ENCODE measurements at places on chromosomes 1 and 21.

DNA sequence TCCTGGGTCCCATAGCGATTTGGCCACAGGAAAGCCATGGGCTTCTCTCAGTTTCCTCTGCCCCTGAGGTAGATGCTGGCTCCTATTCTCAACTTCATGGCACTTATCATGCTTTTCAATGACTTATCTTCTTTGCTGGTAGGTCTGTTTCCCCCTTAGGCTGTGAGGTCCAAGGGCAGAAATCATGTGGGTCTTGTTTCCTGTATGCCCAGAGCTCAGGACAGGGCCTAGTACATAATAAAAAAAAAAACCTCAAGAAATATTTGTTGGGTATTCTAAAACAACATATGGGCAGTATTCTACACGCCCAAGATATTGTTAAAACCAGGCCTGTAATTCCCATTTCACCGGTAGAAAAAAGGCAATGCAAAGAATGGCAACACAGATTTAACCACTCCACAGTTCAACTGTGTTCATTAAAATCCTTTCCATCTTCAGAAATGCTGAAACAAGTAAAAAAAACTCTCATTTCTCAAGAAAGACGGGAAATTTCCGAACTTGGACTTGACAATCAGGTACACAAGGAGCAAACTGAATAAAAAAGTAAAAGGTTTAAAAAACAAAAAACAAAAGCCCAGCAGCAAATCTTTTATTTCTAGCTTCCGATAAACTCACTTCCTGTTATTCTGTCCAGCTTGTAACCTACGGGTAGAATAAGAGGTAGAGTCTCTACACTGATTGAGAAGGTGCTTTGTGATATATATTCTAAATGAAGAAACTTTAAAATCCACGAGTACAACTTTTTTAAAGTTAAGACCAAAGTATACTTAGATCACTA, 6.3 kb upstream of the TDRD10 start:
- DNase-seq = no peak

DNA sequence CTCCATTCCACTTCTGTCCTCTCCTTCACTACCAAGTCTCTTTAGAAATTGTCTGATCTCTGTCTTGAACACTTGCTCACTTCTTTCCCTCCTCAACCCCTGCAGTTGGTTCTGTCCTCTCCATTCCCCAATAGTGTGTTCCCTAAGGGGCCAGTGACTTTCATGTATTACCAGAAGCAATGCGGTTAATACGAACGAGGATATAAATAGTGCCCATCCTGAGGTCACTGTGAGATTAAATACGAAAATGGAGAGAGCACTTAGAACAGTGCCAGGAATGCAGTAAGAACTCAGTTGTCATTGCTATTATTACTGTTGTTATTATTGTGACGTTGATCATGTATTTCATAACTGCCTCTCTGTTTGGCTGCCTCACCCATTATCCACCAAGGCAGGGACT, 53.0 kb upstream of the ARTN start:
- DNase-seq = no peak

DNA sequence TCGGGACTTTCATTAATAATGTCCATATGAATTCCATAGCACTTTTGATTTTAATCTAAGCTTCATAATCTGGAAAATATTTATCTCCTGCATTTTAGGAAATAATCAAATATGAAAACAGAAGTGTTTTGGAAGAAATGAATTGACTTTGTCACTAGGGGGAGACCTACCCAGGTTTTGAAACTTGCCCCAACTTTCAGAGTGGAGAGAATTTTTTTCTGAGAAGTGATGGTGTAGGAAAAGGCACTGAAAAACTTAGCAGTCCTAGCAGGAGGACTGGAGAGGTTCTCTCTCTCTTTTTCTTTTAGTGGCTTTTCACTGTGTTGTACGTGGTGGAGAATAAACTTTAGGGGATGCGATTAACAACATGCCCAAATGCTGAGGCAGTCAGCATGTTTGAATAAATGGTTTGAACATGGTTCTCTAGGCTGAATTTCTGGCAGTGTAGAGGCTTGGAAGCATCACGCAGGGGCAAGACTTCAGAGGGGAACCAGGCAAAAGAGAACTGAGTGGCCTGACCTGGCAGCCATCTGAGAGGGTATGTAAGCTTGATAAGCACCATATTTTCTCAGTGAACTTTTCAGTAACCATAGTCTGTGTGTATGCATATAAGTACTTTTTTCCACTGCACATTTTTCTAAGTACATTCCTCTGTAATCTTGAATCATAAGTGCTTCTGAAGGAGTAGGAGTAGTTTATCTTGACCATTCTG, 68.3 kb upstream of the NEK7 start:
- DNase-seq = no peak

DNA sequence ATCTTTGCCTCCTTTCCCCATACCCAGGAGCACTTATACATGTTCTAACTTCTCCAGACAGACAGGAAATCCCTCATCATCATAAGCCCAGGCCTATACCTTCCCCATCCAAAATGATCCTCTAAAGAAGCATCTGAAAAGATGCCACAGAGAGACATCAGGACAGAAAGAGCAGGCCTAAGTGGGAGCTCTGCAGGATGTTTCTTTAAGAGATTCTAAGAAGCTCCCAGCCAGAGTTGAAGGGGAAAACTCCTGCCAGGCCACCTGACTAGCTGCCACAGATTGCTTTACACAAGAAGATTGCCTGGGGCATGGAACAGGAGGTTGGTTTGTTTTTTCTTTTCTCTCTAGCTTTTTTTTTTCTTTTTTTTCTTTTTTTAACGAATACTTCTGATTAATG, 275.8 kb downstream of the VAV3 start:
- DNase-seq = no peak

DNA sequence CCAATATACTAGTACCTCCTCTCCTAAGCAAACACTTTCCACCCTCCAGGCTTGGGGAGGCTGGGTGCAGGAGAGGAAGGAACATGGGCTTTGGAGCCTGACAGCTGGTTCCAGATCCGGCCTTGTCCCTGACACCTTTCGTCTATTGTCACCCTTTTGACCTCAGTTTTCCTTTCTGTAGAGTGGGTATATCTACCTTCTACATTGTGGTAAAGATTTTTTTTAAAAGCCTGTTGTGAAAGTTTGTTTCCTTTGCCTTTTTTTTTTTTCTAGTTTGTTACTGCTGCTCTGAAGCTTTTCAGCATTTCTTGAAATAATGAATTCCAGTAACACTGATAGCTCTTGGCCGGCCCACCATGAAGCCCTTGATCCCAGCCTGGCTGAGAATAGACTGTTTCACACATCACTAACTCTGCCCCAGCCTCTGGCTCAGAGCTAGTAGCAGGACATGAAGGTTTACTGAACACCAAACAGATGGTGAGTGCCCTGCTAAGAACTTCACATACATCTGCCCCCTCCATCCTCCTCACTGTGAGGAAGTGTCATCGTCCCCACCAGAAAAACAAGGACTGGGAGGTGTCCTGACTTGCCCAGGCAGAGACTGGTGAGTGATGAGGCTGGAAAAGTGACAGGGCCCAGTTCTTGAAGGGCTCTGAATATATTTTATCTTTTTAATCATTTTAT, 33.0 kb upstream of the ID3 start:
- no peak for DNase-seq

DNA sequence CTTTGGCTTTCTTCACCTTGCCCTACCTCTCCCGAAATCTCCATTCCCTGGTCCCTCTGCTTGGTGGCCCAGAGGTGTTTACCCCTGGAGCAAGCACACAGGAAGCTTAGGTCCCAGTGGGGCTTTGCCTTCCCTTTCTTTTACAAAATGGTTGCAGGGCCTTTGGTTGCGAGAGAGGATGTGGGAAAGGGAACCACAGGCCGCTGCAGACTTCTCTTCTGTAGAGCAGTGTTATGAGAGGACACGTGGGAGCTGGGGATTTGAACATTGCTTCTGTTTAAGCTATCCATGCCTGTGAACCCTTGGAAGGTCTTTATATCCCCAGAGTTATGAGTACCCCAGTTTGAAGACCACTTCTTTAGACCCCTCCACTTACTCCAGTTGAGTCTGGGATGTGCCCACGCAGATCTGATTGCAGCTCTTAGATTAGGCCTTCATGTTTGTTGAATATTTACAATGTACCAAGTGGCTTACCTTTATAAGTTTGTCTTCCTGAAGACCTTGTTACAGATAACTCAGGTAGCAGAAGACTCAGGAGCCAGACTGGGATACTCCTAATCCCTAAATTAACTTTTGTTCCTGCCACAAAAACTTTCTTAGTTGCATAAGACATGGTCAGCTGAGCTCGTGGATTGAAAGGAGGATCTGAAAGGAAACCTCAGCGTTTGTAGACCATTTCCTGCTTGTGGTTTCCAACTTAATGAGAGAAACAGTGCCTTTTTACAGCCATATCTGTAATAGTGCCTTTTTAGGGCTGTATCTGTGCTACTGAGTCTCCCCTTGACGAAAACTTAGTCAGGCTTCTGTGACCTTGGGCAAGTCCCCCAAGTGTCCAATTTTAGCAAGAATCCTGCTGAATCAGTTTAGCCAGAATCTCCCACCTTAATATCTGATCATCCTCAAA, 21.9 kb upstream of the IVNS1ABP start:
- no peak for DNase-seq

GRCh38 chr1:19043579-19044443, 87.3 kb upstream of the IFFO2 start:
- no peak for DNase-seq

- DNase-seq = no peak
Observed at GRCh38 chr1:6935361-6935883, 150.2 kb downstream of the CAMTA1 start.

GRCh38 chr1:3945222-3945621, 45.1 kb upstream of the C1orf174 start:
- no peak for DNase-seq

DNA sequence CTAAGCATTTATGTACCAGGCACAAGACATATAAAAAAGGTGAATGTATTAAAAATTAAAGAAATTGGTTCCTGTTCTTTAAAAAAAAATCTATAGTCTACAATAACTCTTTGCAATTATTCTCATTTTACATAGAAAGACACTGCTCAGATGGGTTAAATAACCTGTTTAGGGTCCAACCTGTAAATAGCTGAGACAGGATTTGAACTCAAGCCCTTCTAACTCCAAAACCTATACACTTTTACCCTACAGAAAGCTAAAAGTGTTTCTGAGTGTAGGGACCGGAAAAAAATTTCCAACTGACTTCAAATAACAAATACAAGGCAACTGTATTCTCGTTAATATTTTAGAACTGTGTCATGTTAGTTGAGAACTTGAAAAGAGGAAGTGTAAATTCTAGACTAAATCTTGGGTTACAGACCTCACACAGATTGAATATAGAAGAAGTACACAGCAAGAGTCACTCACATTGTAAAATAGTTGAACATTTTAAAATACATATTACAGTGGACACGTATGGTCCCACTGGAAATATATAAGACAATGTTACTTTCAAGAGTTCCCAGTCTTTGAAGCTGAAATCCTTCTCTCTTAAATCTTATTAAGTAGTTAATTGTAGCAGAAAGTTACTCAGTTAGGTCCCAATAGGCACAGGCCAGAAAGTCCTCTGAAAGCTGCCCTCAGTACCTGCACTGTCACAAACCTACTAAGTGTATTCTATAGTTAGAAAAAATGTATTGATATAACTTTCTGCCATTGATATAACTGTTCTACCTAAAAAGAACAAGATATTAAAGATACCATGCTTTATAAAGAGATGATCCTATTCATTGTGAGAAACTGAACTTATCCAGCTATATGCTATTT, 7.3 kb downstream of the EDEM3 start:
- DNase-seq = no peak

DNA sequence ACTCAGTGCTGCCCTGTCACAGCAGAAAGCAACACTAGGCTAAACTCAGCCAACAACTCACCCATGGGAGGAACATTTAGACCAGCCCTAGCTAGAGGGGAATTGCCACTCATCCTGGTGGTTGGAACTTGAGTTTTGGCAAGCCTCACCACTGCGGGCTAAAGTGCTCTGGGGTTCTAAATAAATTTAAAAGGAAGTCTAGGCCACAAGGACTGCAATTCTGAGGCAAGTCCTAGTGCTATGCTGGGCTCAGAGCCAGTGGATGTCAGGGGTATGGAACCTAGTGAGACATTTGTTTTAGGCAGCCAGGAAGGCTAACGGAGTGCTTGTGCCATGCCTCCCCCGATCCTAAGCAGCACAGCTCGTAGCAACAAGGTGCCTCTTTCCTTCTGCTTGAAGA, 78.0 kb downstream of the RGS13 start:
- no peak for DNase-seq

GRCh38 chr1:236718328-236718727, 32.0 kb downstream of the ACTN2 start:
- no peak for DNase-seq

Measured in left renal pelvis (tissue), 4 donors.